Stimulated activated CD8-positive, alpha-beta memory T cell treated with anti-CD3 and anti-CD28 coated beads, Interleukin-15, amount 100 ng/mL, for 4 hours (primary cell): ENCODE measurements at places on chromosomes 16 and 17.

GRCh38 chr17:54903375-54903774, 2.7 kb downstream of the TOM1L1 start:
- DNase-seq: no peak

GRCh38 chr17:66271512-66271911, 30.9 kb upstream of the PRKCA start:
- no peak for DNase-seq

DNA sequence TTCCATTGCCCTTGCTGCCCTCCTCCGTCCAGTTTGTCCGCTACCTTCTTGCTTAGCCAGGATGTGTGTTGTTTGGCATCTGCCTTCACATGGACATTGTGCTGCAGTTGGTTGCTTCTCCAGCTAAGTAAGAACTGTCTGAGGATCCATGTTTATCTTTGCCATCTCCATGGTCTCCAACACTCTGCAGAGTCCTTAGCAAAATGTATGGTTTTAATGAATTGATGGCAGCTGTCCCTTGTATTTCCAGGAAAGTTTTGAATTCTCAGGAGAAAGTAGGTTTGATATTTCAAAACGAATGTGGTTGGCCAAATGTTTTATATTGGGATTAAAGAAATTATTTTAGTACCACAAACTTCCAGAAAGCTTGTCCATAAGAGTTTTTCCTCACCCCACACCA, 160.9 kb downstream of the SPECC1 start:
- DNase-seq: no peak

- no peak for DNase-seq
Observed at GRCh38 chr17:40068129-40068581, 5.4 kb downstream of the THRA start.

- DNase-seq: no peak
Observed at GRCh38 chr16:3968551-3968950, 88.0 kb upstream of the CREBBP start.

DNA sequence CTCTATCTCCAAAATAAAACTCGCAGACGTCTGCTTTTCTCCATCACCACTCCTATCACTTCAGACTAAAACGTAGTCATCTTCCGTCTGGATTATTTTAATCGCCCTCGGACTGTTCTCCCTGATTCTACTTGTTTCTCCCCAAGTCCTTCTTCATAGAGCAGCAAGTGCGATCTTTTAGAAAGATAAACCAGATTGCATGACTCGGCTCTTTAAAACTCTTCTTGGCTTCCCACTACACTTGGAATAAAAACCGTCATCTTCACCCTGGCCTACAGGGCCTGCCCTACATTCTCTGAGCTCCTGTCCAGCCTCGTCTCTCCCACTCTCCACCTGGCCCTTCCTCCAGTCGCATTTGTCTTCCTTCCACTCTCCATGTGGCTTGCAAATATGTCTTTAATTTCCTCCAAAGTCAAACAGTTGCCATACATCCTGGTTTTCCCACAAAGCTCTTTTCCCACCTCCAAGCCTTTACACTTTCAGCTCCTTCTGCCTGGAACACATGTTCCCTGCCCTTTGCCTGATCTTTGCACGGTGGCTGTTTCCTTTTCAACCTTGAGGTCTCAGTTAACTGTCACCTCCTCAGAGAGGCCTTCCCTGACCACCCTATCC, 70.5 kb upstream of the DHX40 start:
- DNase-seq: no peak

DNA sequence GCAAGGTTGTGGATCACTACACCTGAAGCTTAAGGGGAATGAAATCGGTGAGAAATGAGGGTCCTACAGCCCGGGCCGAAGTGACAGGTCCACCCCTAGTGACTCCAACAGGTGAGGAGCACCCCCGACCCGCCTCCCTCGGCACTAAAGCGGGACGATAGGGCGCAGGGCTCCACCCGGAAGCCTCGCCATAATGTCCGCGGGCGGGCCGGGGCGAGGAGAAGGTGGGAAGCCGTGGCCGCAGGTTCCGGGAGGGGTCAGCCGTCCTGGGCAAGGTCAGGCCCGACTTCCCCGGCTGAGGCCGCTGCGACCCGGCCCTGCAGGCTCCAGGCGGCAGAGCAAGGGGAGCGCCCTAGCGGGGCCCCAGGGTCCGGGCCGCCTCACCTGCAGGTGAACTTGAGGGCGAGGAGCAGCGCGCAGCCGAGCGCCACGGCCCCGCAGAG, 543 bp downstream of the TXNDC11 start:
- DNase-seq: peak; percentile 5

GRCh38 chr16:52171481-52171880, 375.5 kb downstream of the TOX3 start:
- DNase-seq: no peak

- no peak for DNase-seq
Observed at GRCh38 chr16:57894390-57895080, 76.4 kb downstream of the CNGB1 start.

GRCh38 chr16:30927789-30928378, 4.5 kb downstream of the FBXL19 start:
- DNase-seq: no peak

- no peak for DNase-seq
Observed at GRCh38 chr17:78913115-78913514, 10.1 kb upstream of the CEP295NL start.

DNA sequence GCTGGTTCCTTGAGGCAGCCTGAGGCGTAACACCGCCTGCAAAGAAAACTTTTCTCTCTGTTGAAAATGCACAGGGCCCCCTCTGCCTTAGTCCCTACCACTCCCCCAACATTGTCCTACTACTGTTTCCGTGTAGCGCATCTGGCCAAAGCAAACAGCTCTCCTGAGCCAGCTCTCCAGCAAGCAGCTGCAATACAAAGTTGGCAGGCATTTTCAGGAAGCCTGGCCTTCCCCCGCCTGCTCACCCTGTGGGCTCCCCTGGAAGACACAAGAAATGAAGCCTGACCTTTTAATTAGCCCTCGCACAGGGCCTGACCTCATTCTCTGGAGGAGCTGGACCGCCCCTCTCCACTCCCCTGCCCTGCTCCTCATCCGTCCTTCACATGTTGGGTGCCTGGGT, 66.7 kb downstream of the SOX9 start:
- DNase-seq: no peak

DNA sequence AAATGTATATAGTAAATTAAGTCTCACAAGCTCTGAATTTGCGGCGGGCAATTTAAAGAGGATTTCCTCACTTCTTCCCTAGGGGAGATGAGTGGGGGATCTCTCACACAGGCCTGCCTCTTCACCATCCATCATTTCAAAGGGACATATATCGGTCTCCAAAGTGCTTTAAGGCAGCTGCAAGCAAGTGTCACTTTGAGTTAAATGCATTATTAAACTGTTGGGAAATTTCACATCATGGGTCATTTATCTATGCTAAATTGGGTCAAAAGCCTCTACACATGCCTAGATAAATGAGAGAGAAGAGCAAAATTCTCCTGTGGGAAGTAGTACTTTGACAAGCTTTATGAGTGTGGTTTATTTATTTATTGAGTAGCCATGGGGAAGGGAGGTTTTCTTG, 1106.1 kb upstream of the GOT2 start:
- DNase-seq: no peak

- no peak for DNase-seq
Observed at GRCh38 chr17:40451420-40451819, 8.2 kb downstream of the IGFBP4 start.

DNA sequence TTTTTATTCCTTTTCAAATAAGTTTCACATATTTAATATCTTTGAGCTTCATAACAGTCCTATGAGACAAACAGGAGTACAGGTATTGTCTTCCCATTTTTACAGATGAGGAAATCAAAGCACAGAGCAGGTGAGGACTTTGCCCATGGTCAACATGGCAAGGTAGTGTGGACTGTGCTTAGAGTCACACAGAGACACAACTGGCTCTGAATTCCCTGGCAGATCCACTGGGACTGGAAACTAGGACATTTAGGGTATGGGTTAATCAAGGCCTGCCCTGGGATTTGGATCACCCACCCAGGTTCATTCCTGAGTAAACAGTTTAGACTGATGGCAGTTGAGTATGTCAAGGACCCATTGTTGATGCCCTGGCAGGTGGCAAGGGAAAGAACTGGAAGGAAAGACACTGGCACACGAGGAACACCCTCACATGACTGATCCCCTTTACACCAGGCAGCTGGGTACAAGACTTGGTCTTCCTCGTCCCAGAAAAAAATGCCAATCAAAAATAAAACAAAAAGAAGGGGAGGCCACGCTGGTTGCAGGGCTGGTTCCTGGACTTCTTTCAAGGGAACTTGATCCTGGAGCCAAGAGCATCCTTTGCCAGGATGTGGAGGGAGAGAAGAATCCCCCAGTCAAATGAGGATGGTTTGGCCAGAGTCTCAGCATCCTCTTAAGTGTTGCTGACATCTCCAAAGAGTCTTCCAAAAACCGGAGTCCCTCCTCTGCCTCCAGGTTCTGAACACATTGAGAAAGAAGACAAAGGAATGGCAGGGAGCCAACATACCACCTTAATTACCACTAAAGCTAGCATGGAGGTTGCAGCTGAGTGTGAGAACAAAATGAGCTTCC, 34.9 kb downstream of the CHD9 start:
- DNase-seq: no peak

GRCh38 chr17:67438667-67439066, 61.6 kb downstream of the PITPNC1 start:
- DNase-seq: no peak

GRCh38 chr16:85919271-85920267, 20.6 kb downstream of the IRF8 start:
- DNase-seq: no peak

DNA sequence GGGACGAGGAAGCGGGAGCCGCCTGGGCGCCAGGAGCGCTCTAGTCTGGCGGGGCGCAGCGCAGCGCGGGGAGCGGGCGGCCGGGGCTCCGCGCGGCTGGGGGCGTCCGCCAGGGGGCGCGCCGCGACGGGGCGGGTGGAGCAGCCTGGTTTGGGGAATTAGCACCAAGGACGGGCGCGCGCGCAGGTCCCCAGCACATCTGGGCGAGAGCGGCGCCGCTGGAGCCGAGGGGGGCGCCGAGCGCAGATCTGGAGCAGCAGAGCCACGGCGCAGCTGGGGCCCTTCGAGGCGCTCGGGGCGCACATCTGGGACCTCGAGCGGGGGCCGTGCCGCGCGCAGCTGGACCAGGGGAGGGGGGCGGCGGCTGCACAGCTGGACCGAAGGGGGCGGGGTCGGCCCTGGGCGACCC, at the start of gene NXPH3:
NXPH3 (plus strand) TSS at position 193 of the 409 bp plus-strand sequence. CDS start 349 bp downstream, outside the sequence.
- DNase-seq: no peak
